Hematopoietic multipotent progenitor cell treated with erythropoietin and hydrocortisone succinate and interleukin-3 and kit ligand, for 17 days (in vitro differentiated cells): ENCODE measurements at places on chromosomes 3 and 15.

- no peak for DNase-seq
These were observed 262.4 kb upstream of the PROK2 start for GRCh38 chr3:72047221-72047871.

DNA sequence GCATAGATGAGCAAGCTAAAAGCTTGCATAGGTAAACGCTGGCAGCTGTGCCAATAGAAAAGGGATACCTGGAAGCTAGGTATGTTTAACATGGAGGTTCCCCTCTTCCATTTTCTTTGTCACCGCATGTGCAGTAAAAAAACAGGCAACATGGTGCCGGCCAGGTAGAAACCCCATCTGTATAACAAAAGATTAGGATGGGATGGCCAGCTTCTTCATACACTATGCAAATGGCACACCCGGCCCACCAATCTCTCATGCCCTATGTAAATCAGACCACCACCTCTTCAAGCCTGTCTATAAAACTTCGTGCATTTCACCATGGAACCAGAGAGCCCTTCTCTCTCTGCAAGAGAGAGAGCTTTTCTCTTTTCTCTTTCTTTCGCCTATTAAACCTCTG is 224.3 kb upstream of the P2RY1 start:
- DNase-seq: no peak

- DNase-seq: no peak
These were observed 37.1 kb downstream of the PROS1 start for GRCh38 chr3:93936549-93936948.

- no peak for DNase-seq
These were observed 3.4 kb upstream of the DGKG start for GRCh38 chr3:186365202-186365974.

DNA sequence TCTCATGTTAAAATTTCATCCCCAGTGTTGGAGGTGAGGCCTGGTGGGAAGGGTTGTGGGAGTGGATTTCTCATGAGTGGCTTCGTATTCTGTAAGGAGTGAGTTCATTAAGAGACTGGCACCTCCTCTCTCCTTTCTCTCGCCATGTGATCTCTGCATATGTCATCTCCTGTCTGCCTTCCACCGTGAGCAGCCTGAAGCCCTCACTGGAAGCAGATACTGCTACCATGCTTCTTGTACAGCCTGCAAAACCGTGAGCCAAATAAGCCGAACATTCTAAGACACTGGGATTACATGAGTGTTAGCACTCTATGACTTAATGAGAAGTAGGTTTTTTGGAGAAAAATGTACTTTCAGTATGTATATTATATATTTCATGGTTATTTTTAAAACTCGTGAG is 6.8 kb upstream of the GABPB1 start:
- no peak for DNase-seq

DNA sequence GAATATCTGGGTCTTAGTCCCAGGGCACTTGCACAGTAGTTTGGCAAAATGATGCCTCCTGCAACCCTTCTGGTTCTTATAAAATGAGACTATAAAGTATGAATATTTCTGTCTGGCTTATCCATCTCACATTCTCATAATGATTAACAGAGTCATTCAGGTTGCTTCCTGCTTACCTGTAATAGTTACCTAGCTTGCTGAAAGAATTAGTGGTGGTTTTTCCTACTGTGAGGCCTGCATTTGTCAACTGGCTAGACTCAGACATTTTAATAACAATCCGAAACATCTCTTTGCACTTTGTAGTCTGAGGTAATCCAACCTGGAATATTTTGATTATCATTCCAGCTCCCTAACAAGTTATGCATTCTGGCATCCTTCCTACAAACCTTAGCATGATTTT is 75.6 kb upstream of the POU1F1 start:
- no peak for DNase-seq

- DNase-seq: no peak
These were observed 160.1 kb downstream of the NEK10 start for GRCh38 chr3:27208961-27209616.

DNA sequence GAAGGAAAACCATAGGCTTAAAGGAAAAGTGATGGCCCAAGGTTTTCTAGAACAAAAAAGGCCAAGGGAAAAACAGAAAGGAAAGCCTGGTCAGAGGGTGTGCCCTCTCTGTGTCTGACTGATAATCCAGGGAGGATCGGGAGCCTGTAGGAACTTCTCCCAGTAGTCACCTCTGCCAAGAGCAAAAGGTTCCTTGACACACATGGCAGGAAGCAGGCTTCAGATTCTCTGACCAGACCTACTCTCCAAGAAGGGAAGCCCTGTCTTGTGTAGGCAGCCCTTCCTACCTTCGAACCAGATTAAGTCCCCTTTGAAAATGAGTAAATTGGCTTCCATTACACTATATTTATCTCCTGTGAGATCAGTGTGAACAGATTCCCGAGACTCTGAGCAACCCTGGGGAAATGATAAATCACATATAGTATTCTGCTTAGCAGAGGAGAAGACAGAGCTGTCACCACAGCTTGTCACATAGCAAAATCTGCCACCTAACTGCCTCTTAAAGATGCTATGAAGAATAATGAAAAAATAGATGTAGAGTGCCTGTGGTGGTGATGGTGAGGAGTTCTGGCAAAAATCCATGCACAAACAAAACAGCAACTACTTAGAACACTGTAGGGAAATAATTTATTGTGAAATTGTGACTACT is 38.8 kb downstream of the PARP14 start:
- DNase-seq: no peak

DNA sequence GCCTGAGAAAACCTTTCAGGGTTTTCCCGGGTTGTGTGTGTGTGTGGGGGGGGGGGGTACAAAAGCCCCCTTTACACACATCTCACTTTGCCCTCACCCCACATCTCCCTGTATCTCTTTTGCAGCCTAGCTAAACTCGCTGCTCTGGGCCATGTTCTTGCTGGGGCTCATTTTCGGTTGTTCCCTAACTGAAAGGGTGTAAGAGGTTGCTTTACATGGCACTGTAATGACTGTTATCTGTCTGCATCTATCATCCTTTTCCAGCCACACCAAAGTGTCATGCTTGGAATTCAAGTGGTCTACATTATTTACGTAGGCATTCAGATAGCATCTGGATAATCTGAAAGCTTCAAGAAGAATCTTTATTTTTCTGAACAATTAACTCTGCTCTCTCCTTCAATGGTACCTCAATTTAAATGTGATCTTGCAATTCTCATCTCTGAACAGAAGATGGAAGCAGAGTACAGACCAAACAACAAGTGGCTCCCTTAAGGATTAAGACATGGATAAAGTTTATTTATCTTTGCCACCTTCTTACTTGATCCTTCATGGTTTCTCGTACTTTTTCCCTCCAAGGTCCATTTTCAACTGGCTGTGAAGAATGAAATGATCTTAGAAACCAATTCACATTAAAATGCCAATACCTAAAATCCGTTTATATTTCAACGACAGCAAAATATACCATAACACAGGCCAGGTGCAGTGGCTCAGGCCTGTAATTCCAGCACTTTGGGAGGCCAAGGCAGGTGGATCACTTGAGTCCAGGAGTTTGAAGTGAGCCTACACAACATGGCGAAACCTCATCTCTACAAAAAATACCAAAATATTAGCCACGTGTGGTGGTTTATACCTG is 34.9 kb downstream of the DCLK3 start:
- DNase-seq: peak; percentile 55

GRCh38 chr3:53974324-53974723 is 82.7 kb upstream of the SELENOK start:
- DNase-seq: no peak

- no peak for DNase-seq
These were observed 40.9 kb downstream of the MUC20 start for GRCh38 chr3:195761567-195762248.

DNA sequence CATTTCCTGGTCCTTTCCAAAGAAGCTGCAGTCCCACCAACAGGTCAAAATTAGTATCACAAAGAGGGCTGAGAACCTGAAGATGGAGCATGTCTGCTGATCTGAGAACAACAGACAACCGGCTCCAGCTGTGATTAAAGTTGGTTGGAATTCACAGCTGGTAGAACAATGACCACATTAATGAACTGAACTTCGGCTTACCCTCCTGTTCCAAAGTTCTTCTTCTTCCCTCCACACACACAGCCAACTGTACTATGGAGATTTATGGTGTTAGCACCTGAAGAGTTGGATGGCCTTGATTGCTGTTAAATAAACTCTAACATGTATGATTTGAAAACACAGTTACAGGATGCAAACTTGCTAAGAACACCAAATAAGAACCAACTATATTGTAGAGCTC is 27.4 kb upstream of the ROPN1 start:
- no peak for DNase-seq

GRCh38 chr3:156483002-156483401 is 71.9 kb downstream of the SSR3 start:
- no peak for DNase-seq

DNA sequence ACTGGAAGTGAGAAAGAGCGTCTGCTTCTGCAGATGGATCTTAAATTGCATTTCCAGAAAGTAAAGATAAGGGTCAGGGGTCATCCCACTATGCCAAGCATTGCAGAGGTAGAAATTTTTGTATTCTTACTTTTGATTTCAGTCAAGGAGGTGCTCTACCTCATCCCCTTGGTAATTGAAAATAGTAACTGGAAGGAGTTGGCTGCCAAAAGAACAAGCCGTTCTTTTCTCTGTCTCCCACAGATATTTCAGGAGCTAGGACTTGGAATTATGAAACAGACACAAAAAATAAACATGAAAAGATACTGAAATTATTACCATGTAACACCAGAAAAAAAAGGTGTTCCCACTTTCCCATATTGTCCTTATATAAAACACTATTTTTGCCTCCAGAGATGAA is 309.9 kb upstream of the UMPS start:
- no peak for DNase-seq

DNA sequence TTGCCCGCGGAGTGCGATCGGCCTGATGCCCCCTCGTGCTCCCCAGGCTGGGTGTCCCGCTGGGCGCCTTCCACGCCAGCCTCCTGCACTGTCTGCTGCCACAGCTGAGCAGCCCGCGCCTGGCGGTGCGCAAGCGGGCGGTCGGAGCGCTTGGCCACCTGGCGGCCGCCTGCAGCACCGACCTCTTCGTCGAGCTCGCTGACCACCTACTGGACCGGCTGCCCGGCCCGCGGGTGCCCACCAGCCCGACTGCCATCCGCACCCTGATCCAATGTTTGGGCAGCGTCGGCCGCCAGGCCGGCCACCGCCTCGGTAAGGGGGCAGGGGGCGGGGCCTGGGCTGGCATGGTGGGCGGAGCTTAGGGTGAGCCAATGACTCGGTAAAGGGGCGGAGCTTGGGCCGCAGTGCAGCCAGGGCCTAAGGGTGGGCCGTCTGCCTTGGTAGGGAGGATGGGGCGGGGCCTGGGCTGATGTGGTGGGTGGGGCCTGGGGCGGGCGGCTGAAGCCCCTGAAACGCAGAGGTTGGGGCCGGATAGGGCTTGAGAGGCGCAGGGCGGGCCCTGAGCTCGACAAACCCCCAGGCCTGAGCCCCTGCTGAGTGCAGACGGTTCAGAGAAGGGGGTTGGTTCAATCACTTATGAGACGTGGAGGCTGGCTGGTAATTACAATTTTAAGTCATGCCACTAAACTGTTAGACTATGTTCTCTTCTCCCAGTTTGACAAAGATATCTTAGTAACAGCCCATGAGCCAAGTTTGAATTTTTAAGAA is 13.7 kb downstream of the CAND2 start:
- peak; percentile 96 for DNase-seq

- DNase-seq: no peak
These were observed 439 bp downstream of the DZIP3 start for GRCh38 chr3:108589998-108590323.

GRCh38 chr3:67685499-67685898 is 31.1 kb upstream of the SUCLG2 start:
- no peak for DNase-seq

GRCh38 chr15:78879517-78880241 is 7.0 kb downstream of the MORF4L1 start:
- DNase-seq: peak; percentile 44

DNA sequence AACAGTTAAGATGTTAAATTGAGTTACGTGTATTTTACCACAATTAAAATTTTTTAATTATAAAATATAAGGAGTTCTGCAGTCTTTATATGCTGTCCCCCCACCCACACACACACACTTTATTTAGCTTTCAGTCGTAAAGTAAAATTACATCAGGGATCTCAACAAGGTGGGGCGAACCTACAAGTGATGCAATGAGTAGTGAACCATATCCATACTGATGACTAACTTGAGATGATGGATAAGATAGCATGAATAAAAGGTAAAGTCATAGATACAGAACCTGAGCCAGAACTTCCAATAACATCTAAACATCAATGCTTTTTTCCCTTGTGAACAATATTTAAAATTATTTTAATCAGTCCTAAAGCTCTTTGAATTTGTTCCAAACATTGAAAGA is 77.2 kb downstream of the VPS13C start:
- DNase-seq: no peak

DNA sequence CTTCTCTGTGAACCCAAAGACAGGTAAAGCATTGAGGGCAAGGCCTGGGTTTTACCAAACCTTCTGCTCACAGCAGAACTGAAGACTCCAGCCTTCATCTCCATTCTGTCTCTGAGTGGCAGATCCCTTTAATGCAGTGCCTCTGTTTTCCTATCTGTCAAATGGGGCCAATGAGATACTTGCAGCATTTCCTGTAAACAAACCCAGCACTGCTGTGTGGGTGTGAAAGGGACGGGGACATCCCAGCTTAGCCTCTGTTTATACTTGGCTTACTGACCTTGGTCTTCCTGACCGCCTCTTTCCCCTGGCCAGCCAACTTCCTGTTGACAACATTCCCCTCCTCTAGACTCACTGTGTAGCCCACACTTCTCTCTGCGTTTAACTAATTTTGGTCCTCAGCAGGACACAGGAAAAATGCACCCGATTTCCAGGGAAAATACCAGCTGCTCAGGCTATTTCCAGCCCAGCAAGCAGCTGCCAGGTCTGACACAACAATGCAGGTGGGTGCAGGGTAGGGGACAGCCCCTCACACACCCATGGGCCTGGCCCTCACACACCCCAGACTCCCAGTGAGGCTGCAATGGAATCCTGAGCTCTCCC is 105.9 kb upstream of the HERC1 start:
- no peak for DNase-seq

GRCh38 chr3:19489936-19490335 is 341.6 kb downstream of the KCNH8 start:
- no peak for DNase-seq

DNA sequence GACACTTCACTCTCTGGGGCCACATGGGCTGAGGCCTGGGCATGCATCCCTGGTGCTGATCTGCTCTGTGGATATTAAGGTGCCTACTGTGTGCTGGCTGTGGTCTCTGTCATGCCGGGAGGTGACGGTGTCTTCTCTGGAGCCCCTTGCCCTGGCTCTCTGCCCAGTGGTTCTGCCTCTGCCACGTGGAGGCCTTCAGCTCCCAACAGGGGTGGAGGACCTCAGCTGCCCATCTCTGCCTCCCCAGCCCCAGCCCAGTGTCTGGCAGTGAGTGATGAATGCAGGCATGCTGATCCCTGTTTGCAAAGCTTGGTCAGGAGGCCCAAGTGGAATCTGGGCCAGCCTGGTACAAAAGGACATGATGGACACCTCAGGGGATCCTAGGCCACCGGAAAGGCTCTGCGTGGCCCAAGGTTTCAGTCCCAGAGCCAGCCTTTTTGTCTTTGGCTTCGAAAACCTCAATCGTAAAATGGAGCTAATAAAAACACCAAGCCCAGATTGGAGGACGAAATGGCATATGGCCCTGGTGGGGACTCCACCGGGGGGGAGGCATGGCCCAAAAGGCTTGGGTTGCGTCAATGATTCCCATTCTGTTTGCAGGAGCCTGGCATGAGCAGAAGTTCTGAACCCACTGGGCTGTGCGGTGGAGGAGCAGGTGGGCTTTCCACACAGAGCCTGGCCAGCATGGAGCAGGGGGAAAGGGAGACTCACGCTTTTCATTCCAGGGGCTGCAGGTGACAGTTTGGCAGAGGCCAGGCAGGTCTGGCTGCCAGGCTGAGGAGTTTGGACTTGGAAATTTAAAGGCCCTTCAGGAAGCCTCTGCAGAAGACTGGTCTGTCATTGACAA is 54.7 kb upstream of the KLF13 start:
- no peak for DNase-seq
